Stimulated activated CD4-positive, alpha-beta T cell treated with anti-CD3 and anti-CD28 coated beads, Interleukin-4, amount 100 ng/mL, for 48 hours (primary cell): ENCODE measurements at places on chromosomes 6 and 20.

DNA sequence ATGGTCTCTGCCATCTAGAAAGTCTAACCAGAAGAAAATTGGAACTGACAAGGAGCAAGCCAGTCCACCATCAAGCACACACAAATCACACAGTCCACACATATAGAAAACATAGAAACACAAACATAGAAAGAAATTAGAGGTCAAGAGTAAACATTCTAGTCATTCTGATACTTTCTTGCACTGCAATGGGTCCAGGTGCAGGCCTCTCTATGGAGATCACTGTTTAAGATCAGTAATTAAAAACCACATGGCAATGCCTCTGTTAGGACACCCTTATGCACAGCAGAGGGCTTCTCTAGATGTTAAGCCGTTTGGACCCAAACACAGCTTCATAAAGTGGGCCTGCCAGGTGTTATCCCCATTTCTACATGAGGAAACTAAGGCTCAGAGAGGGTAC is 42.8 kb upstream of the SLC22A23 start:
- no peak for DNase-seq

DNA sequence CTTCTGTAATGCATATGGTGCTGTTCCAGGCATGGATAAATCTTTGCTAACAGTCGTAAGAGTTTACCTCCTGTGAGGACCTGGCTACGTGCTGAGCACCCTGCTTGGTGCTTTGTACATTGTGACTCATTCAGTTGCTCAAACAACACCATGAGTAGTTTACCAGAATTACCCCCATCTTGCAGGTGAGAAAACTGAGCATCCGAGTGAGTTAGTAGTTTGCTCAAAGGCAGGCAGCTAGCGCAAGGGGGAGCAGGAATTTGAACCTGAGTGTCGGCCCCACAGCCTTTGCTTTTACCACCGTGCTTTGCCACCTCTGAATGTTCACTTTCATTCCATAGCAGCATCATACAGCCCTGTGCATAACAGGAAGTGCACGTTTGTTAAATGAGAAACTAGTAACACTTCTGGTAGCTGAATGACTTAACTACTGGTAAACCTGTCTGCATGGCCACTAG is 121.9 kb downstream of the MTHFD1L start:
- DNase-seq = peak; percentile 11

GRCh38 chr6:11445146-11445545 is 92.4 kb upstream of the TMEM170B start:
- no peak for DNase-seq

DNA sequence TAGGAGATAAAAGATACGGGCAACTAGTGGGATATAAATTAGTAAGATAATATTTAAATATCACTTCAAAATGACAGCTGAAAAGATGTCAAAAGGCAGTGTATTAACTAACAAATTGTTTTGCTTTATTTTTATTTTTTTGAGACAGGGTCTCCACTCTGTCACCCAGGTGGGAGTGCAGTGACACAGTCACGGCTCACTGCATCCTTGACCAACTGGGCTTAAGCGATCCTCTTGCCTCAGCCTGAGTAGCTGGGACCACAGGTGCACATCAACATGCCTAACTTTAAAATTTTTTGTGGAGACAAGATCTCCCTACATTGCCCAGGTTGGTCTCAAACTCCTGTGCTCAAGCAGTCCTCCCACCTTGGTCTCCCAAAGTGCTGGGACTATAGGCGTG is 5.9 kb downstream of the ZNF292 start:
- no peak for DNase-seq

- no peak for DNase-seq
Observed at GRCh38 chr6:4581468-4582385, 194.5 kb upstream of the CDYL start.

DNA sequence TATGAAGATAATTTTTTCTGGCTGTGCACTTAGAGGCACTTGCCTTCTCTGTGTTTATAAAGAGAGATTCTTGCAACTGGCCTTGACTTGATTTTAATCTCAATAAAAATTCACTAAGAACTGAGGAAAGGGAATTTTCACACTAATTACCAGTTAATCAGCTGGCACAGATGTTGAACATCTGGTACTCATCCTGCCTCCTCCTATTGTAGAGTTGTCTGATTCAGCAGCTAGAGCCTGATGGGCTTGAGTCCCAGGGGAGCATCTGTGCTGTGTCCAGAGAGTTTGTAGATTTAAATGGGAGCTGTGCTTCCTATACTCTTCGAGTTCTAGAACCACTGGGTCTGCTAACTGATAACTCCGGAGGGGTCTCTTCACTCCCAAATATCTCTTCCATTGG is 284.4 kb upstream of the RNF24 start:
- no peak for DNase-seq

DNA sequence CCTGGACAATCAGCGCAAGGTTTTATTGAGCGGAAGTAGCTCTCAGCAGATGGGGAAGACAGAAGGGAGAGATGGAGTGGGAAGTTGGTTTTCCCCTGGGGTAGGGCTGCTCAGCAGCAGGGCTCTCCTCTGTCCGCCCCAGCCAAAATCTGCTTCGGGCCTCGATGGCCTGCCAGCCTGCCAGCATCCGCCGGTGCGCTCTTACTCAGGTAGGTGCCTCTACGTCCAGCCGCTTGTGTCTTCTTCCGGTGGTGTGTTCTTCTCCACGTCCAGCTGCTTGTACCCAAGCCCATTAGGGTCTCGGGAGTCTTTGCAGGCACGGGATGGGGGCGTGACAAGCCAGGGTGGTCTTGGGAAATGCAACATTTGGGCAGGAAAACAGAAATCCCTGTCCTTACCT is 1340.0 kb upstream of the MAP3K7 start:
- DNase-seq = no peak

DNA sequence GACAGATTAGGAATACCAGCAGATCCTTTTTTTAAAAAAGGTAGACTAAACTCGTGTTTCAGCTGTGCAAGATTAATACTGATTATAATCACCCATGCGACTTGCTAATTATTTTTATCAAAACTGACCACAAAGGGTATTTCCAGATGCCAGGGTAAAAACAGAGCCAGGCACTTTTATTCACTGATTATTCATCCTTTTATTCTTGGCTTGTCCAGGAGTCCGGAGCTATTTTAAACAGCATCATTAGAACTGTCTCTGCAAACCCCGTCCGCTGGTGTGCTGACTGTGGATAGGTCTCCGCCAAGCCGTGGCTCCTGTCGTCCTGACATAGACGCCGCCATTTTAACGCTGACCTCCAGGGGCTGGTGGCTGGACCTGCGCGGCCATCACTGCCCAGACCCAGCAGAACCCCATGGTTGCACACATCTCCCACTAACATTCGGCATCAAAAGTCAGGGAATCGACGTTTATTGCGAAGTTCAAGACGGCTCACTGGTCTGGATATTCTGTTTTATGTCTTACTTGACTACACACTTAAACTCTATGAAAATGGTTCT is 364.8 kb downstream of the THBS2 start:
- DNase-seq = no peak

DNA sequence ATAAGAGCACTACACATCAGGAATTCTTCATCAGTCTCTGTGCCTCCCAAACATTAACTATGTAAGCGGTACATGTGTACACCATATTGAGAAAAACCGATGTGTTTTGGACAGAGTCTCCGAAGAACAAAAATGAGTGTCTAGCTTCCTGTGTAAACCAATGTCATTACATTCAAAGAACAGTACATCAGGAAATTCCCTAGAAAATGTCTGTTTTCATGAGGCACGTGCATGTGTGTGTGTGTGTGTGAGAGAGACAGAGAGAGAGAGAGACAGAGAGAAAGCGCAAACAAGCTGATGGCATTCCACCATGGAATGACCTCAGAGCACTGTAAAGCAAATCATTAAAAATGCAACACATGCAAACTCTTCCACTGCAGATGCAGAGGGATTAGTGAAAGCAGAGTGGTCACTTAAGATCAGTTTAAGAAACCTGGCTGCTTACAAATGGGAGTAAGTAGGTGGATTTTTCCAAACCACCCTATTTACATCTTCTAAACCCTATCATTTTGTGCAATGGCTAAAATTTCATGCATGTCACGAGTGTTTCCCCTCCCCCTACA is 133.9 kb downstream of the HIVEP2 start:
- no peak for DNase-seq

GRCh38 chr6:39553860-39554802 is 171.1 kb downstream of the KIF6 start:
- DNase-seq = no peak

GRCh38 chr20:16714242-16714641 is 15.6 kb upstream of the SNRPB2 start:
- no peak for DNase-seq

DNA sequence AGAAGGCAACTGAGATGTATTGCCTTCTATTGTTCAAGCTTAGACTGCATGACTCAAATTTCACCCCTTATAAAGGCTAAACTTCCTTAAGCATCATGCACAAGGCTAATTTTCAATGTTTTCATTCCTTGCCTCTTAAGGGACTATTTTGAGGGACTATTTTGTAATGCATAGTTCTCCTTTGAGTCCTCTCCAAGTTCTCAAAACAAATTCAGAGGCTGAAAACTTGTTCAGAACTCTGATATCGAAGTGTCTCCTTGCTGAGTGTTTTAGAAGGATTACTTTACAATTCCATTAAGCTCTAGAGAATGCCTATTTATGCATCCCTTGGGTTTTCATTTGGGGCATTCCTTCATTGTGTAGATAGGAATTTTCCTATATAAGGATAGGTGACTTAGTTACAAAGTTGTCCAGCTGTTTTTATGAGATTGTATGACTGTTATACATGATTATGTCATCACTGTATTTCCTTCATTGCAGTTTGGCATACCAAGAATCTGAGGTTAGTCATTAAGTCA is 41.7 kb downstream of the COL19A1 start:
- no peak for DNase-seq

DNA sequence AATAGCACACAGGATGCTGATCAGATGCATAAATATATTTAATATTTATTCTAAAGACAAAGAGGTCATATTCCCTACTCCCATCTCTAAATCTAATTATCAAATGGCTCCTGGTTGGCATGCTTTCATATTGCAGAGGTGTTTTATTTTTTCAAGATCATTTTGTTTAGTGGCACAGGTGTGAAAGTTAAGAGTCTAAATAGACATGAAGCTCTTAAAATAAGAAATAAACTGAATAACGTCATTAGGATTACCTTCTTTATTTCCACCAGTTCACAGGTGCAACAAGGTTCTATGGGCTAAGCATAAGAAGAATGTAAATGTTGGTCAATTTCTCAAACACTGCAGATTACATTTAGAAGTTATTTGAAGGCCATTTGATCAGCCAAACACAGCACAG is 7.1 kb upstream of the CYP24A1 start:
- DNase-seq = no peak

GRCh38 chr6:163570579-163571231 is 156.2 kb downstream of the QKI start:
- DNase-seq = no peak

- DNase-seq = no peak
Observed at GRCh38 chr6:161622779-161623178, 348.9 kb upstream of the AGPAT4 start.

DNA sequence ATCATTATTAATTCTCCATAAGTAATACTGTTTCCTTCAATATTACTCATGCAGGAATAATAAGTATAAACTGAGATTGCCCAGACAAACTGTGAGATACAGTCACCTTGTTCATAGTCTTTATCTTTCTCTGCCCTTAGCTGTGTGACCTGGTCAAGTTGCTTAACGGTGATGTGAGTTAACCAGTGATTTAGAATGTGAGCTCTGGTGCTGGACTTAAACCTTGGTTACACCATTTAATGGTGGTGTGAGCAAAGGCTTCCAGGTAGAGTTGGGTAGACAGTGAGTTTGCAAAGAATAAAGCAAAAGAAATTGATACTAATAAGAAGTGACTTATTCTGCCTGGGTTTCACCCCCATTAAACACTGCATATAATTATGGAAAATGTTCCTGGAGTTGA is 86.2 kb upstream of the DEFB112 start:
- no peak for DNase-seq

GRCh38 chr6:169961772-169962561 is 210.5 kb downstream of the ERMARD start:
- peak; percentile 21 for DNase-seq
